ENCODE measurements at places on chromosomes 5 and 9.

- no peak for DNase-seq
Measured at GRCh38 chr5:10788358-10788757, 27.3 kb upstream of the DAP start.

GRCh38 chr5:172347496-172348052 lies 64.0 kb upstream of the UBTD2 start:
- no peak for DNase-seq

DNA sequence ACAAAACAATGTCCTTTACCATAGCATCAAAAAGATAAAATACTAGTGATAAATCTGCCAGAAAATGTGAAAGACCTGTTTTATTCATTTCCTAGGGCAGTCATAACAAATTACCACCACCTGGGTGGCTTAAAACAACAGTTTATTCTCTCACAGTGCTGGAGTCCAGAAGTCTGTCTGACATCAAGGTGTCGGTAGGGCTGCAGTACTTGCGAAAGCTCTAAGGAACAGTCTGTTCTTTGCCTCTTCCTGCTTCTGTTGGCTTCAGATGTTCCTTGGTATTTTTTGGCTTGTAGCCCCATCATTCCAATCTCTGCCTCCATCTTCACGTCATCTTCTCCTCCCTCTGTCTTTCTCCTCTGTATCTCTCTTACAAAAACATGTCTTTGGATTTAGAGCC lies 51.0 kb downstream of the PTPDC1 start:
- DNase-seq = no peak

GRCh38 chr9:123745451-123745850 lies 184.5 kb downstream of the DENND1A start:
- DNase-seq = no peak
